ENCODE measurements at places on chromosomes 5 and 9.

GRCh38 chr9:133714606-133715294, 23.4 kb downstream of the SARDH start:
- DNase-seq: no peak

DNA sequence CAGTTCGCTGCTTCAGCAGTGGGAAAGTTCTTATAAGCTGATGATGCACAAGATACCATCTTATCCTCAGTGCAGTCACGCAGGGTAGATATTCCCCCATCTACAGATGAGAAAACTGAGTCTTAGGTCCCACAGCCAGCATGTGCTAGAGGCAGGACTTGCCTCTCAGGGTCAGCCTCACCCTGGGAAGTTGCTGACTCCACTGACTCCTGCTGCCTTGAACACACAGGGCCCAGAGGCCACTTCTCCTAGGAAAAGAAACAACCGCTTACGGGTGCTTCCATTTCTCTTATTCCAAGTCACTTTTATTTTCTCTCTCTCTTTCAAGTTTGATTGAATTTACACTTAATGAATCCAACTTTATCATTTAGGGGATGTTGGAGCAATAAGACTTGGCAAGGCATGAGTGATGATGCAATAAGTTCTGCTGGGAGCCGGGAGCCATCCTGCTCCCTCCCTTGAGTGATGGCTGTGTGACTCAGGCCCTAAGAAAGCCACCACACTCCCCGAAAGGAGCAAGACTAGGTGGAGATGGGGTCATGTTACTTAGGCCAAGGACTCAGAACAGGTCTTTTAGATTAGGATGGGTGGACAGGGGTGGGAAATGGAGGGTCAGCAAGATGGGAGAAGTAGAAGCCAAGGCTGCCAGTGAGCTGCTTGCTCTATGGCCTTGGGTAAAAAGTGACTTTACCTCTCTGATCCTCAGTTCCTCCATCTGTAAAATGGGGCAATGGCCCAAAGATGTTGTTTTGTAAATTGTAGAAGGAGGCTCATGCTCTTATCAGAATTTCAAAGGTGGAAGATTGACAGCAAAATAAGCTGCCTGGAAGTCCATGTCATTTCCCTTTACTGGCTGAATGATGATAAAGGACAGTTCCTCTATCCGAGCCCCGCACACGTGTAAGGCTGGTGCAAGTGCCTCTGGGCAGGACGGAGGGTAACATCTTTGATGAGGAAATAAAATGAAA, 67.4 kb upstream of the ZNF618 start:
- no peak for DNase-seq

- DNase-seq: no peak
These were observed 864.0 kb upstream of the ACO1 start for GRCh38 chr9:31520301-31521085.

GRCh38 chr9:121439711-121440664, 59.7 kb downstream of the GGTA1 start:
- DNase-seq: no peak

DNA sequence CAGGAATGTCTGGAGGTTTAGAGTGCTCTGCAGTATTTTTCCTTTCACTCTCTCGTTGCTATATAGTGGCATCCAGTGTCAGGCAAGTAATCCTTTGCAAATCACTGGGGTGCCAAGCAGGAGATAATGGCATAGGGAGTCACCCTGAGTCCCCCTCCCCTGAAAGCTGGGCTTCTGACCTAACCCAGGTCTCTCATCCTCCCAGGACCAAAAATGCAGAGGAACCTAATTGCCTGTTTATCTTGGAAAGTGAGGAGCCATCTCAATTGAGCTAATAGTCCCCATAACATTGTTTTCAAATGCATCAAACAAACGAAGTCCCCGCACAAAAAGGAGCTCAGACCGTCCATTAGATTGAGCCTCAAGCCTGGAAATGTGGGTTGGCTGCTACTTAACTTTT, 368.0 kb upstream of the IRX2 start:
- no peak for DNase-seq

DNA sequence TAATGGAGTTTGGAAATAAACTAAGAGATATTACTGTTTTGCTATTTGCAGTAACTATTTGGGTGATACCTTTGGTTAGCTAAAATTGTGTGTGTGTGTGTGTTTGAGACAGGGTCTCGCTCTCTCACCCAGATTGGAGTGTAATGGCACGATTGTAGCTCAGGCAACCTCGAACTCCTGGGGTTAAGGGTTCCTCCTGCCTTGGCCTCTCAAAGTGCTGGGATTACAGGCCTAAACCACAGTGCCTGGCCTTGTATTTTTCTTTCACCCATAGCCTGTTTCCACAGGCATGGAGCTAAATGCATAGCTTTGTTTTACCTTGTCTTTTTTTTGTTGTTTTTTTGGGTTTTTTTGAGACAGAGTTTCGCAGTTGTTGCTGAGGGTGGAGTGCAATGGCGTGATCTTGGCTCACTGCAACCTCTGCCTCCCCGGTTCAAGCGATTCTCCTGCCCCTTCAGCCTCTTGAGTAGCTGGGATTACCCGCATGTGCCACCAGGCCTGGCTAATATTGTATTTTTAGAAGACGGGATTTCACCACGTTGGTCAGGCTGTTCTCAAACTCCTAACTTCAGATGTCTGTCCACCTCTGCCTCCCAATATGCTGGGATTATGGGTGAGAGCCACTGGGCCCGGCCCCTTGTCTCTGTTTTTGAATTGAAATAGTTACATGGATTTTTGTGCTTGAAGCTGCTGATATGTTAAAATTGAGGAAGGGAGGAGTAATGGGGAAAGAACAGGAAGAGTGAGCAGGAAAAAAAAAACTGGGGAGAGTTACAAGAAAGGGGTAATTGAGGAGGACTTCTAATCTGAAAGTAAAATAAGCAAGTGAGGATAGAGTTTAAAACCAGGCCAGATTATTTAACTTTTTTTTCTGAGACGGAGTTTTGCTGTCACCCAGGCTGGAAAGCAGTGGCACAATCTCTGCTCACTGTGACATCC, 5.7 kb downstream of the GPBP1 start:
- DNase-seq: no peak

GRCh38 chr5:30539004-30539634, 654.4 kb upstream of the CDH6 start:
- no peak for DNase-seq

DNA sequence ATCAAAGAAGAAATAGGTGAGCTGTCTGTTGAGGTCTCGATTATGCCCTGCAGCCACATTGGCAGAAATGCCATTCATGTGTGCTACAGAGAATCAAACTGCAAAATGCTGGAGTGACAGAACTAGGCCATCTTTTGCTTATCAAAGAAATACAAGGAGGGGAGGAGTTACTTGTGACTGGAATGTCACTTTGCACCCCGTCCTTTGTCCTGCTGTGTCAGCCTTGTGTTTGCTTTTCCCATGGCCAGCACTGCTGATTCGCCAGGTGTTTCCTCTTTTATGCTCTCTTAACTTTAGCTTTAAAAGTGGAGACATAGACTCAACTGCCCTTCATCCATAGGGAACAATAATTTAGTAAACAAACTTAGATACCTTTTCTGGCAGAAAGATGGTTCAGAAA, 54.3 kb downstream of the SLC46A2 start:
- no peak for DNase-seq

DNA sequence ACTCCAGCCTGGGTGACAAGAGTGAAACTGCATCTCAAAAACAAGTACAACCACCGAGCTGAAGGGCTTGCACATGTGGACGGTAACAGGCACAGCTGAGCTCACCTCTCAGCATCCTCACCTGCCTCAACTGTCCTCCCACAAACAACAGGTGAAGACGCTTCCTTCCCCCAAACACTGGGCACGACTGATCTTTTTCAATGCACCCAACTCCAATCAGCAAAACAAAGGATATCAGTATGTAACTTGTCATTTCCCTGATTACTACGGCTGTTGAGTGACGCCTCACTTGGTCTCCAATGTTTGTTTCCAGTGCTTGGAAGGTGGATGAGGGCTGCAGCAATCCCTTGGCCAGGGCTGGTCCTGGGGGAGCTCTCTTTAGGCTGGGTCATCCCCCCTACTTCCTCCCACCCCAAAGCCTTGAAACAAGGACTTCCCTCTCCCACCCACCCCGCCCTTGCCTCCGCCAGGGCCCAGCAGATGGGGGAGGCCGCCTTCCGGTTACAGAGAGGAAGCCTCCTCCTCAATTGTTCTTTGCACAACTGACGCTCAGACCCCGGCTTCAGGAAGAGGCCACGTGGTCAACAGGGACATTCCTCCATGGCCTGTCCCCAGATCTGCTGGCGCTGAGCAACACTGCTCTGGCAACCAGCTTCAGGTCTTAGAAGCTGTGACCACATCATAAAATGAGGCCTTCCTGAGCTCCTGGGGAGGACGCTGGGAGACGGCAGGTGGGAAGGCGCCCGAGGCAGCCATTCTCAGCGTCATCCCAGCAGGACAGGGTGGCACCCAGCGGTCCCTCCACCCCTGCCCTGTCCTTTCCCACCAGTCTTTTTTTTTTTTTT, 5.9 kb downstream of the FAM78A start:
- peak; percentile 62 for DNase-seq

DNA sequence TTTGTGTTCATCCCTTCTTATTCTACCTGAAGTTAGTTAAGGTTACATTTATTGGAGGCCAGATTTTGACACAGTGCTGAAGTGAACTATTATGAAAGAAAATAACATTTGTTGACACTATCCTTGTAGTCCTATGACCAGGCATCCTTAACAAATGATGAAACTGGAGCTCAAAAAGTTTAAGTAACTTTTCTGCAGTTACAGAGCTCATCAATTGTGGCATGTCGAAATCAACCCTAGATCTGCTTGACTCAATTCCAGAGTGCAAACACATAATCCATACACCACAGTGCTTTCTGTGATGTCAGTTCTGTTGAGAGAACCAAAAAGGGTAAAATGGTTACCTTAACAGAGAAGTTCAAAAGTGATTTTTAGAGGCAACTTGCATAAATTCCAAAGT, 28.6 kb downstream of the KCNN2 start:
- no peak for DNase-seq

DNA sequence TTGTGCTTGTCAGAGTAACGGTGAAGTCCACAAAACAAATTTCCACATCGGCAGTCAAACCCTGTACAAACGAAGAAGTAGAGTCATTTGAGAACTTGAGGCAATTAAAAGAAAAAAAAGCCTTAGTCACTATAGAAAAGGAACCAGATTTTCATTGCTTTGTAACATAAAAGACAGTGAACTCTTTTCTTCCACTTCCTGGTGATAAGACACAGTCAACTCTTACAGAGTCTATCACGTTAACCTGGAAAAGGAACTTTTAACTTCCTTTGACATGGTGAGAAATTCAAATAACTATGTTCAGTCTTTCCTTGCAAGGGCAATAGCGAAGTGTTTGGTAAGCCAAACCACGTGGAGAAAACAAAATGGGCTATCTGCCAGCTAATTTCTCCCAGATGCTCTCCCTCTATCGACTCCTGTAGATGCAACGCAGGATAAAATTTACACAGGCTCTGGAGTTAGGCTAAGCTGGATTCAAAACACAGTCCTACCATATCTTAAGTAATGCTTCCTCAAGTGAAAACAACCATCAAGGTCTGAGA, 8.9 kb downstream of the ZFAND5 start:
- DNase-seq: no peak

- no peak for DNase-seq
These were observed 74.3 kb downstream of the AMBP start for GRCh38 chr9:114003758-114004157.

GRCh38 chr5:68315679-68316271, 100.2 kb downstream of the PIK3R1 start:
- DNase-seq: peak; percentile 45

GRCh38 chr9:18699764-18700163, 225.8 kb downstream of the ADAMTSL1 start:
- DNase-seq: no peak

All from CD4-positive, alpha-beta T cell treated with Interleukin-12 subunit alpha and Interleukin-12 subunit beta, for 1 hour (primary cell).